ENCODE measurements at places on chromosomes 11 and 22.

- peak; percentile 82 for DNase-seq
Measured at GRCh38 chr22:39543095-39543494, 10.5 kb upstream of the RPS19BP1 start.

GRCh38 chr11:84607975-84608836 is 1018.9 kb downstream of the DLG2 start:
- no peak for DNase-seq

DNA sequence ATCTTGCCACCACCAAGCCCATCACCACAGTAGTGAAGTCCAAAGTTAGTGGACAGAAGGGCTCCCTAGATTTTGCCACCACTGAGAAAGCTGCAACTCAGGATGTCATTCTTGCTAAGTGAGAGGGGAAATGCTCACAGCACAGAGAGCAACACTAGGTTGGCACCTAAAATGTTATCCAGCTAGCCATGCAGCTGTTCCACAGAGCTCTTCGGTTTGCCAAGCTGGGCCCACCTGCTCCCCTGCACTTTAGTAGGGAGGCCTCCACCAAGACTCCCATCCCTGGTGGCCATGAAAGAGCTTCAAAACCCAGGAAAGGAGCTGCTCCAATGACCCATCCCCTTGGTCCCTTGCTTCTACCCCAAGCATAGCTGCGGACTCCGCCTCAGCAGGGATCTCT is 63.8 kb downstream of the TRIM29 start:
- no peak for DNase-seq

DNA sequence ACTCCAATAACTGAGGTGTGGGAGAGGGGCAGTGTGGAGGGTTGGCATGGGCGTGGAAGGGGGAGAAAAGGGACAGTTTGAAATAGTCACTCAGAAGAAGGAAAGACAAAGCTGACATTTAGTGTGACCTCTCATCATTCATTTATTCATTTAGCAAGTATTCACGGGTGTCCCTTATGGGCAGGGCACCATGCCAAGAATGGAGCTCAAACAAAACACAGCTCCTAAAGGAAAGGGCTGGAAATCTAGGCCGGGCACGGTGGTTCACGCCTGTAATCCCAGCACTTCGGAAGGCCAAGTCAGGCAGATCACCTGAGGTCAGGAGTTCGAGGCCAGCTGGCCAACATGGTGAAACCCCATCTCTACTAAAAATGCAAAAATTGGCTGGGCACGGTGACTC is 19.4 kb upstream of the DGKZ start:
- no peak for DNase-seq

DNA sequence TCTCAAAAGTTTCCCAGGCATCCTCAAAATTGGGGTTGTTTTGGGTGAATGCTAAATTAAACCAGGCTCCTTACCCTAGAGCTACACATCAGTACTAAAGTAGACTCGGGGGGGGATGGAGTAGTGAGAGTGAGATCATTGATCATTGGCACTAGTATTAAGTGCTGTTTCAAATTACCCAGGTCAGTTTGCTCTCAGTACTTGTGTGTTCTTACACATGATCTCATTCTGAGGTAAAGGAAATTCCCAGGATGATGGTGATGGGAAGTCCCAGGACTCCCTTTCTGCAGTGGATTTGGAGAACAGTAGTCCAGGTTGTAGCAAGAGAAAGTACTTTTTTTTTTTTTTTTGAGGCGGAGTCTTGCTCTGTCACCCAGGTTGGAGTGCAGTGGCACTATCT is 12.5 kb downstream of the RBM4 start:
- no peak for DNase-seq

GRCh38 chr22:40853961-40854360 is 2.5 kb downstream of the ST13 start:
- no peak for DNase-seq

DNA sequence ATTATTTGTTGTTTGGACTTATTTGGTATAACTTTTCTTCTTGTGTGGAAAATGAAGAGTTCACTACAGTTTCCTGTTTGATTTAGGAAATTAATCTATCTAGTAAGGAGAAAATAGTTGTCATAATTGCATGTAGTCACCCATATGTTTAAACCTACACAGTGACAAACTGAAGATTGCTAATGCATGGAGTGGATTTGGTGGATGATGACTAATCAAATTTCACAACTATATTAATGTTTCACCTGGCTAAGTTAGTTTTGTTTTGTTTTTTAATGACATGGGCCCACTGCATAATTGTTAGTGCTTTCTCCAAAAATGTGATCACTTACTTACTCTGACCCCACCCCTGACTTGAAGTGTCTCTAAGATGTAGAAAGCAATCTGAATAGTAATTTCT is 170.6 kb downstream of the DYNC2H1 start:
- DNase-seq, result no peak
